ENCODE measurements at places on chromosomes 2 and 18.
A peak's percentile ranks its signal among the peaks of the same experiment; 100 is the strongest.

DNA sequence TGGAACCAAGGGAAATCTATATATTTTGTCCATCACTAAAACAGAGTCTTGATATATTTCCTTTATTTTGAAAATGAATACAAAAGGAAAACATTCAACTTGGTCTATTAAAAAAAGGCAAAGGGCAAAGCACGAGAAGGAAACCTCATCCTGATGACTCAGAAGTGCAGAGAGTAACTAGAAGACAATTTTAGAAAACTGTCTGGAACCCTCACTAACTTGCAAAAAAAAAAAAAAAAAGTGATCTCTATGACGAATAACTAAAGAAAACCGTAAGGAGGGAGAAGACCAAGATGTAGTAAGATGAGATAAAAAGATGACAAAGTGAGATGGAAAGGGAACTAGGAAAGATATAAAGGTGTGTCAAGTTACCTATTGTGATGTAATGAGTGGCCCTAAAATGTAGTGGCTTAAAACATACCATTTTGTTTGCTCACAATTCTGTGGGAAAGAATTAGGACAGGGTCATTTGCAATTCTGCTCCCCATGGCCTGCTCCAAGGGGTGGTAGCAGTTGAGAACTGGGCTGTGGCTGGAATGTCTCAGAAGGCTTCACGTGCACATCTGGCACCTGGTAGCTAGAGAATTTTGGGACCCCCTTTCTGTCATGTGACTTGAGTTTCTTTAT lies 303.0 kb downstream of the DYSF start:
- no peaks in the 10 kb centered on the region for H3K36me3 ChIP-seq
- H3K4me3 ChIP-seq: no peak overlapping the region
- no peaks in the 10 kb centered on the region for H3K27me3 ChIP-seq
- peaks cover 1% of the 10 kb centered on the region for H3K4me1 ChIP-seq

DNA sequence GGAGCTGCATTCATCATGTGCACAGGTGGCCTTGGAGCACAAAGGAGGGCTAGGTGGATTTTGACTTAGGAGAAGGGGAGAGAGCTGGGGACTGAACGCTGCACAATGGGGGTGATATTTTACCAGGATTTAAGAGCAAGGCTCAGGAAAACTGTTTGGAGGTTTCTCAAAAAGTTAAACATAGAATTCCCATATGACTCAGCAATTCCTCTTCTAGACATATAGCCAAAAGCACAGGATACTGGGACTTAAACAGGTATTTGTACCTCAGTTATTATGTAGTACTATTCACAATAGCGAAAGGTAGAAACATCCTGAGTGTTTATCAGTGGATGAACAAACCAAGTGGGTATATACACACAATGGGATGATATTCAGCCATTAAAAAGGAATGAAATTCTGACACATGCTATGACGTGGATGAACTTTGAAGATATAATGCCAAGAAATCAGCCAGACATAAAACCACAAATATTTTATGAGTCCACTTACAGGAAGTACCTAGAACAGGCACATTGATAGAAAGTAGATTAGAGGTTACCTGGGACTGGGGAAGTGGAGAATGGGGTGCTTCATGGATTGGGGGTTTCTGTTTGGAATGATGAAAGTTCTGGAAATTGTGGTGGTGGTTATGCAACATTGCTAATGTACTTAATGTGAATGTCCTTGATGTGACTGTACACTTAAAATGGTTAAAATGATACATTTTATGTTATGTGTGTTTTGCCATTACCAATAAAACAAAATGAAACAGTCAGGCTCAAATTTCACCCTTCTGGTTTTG lies 216.9 kb downstream of the HAUS1 start:
- H3K4me1 ChIP-seq: no peaks in the 10 kb centered on the region
- H3K4me3 ChIP-seq: no peak overlapping the region
- H3K36me3 ChIP-seq: no peaks in the 10 kb centered on the region
- no peak overlapping the region for H3K27ac ChIP-seq
- no peaks in the 10 kb centered on the region for H3K27me3 ChIP-seq

DNA sequence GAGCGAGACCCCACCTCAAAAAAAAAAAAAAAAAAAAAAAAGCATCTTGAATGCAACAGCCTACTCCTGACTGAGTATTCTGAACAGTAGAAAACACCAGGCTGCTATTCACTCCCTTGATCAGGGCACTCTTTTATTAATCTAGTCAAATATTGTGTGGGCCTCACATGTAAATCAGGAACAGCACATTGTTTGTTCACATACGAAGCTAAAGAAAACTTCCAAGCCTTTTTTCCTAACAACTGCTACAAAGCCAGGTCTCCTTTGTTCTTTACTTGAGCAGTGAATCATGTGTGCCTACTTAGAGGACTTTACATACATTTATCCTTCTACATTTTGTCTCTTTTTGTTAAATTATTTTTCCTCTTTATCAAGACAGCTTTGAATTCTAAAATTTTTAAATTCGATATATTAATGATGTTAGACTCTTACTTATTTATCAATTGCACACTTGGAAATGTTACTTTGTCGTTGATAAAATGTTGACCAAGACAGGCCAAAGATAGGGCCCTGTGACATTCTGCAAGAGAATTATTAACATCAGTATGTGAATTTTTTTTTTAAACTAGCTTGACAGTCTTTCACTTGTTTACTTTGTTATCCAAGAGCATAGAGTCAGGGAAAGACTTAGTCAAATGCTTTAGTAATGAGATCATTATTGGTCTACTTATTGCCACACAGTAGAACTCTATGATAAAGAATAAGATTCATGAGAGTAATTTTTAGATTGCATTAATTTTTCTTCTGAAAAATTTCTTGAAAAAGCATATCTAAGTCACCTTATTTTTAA lies 13.2 kb downstream of the SPATS2L start:
- DNase-seq: no peak
- H3K4me1 ChIP-seq: peaks cover 7% of the 10 kb centered on the region
- no peak overlapping the region for H3K4me3 ChIP-seq
- no peaks in the 10 kb centered on the region for H3K27me3 ChIP-seq
- H3K27ac ChIP-seq: no peak overlapping the region
- no peaks in the 10 kb centered on the region for H3K36me3 ChIP-seq

DNA sequence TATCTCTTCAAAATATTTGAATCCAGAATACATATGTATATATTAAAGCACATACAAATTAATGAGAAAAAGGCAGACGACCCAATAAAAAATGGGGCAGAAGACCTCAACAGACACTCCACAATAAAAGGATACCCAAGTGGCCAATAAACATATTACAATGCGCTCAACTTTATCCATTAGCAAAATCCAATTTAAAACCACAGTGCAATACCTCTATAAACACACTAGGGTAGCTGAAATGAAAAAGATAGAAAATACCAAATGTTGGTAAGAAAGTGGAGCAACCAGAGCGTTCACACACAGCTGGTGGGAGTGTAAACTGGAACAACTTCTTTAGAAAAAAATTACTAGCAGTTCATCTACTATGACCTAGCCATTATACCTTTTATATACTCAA lies 75.3 kb downstream of the CCDC148 start:
- no peak overlapping the region for H3K27ac ChIP-seq
- H3K27me3 ChIP-seq: no peaks in the 10 kb centered on the region
- DNase-seq: no peak
- H3K4me3 ChIP-seq: no peak overlapping the region
- no peaks in the 10 kb centered on the region for H3K4me1 ChIP-seq

DNA sequence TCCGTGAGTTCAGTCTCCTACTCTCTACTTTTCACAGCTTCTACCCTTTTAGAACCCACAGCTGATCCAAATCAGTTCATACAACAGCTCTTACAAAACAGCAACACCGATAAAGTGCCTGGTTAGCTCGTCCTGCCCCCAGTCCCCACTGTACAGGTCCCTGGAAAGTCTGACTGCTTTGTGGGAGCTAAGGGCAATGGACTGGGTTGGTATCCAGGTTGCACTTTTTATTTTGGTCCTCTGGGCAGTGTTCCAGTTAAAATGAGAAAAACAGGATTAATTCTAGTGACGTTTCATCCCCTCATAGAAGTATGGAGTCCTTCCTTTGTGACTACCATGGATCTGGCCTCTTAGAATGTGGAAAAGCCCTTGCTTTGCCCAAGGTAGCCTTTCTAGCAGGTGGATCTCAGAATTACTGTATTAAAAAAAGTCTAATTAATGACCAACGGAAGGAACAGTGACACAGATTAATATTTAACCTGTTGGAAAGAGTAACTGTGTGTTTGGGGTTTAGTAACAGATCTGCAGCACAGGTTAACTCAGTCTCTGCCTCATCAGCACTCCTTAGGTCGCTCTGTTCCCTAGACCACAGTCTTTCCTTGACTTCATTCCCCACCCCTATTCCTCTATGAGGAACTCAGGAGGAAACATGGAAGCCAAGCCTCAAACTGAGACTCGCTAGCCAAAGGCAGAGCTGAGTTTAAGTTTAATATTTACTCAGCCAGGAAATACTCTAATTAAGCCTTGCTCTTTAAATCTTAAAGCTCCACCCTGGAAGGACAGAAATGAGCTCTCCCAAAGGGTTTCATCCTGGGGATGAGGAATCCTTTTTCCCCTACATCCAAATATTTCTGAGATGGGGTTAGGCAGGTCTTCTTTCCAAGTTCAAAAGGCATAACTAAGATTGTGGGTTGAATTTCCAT lies 52.8 kb upstream of the ITGA6 start:
- H3K36me3 ChIP-seq: no peaks in the 10 kb centered on the region
- H3K4me3 ChIP-seq: no peak overlapping the region
- DNase-seq: no peak
- no peak overlapping the region for H3K27ac ChIP-seq
- no peaks in the 10 kb centered on the region for H3K27me3 ChIP-seq

GRCh38 chr2:193627927-193628272 lies 1433.2 kb upstream of the TMEFF2 start:
- no peak overlapping the region for H3K4me3 ChIP-seq
- H3K27me3 ChIP-seq: no peaks in the 10 kb centered on the region
- H3K36me3 ChIP-seq: no peaks in the 10 kb centered on the region

GRCh38 chr2:26764078-26764887 lies at the start of gene SLC35F6:
TSS of gene SLC35F6 (plus strand) at chr2:26764284. CDS start at chr2:26764350, 66 bp downstream.
- H3K4me1 ChIP-seq: no peaks in the 10 kb centered on the region
- no peaks in the 10 kb centered on the region for H3K27me3 ChIP-seq
- H3K36me3 ChIP-seq: no peaks in the 10 kb centered on the region
- peak within 1 kb of the TSS; percentile 49 for H3K4me3 ChIP-seq
- no peak within 1 kb of the TSS for H3K27ac ChIP-seq

GRCh38 chr18:52333860-52334259 lies 6.1 kb upstream of the DCC start:
- H3K4me3 ChIP-seq: no peak overlapping the region
- H3K27me3 ChIP-seq: no peaks in the 10 kb centered on the region
- H3K4me1 ChIP-seq: no peaks in the 10 kb centered on the region
- no peak overlapping the region for H3K27ac ChIP-seq

- no peak overlapping the region for H3K4me3 ChIP-seq
- H3K27me3 ChIP-seq: no peaks in the 10 kb centered on the region
- no peaks in the 10 kb centered on the region for H3K4me1 ChIP-seq
- H3K27ac ChIP-seq: no peak overlapping the region
- no peak for DNase-seq
Observed at GRCh38 chr2:232882505-232883115, 12.5 kb downstream of the SNORC start.

- H3K4me3 ChIP-seq: no peak overlapping the region
- H3K27me3 ChIP-seq: no peaks in the 10 kb centered on the region
- H3K4me1 ChIP-seq: peaks cover 9% of the 10 kb centered on the region
- no peaks in the 10 kb centered on the region for H3K36me3 ChIP-seq
- peak overlapping the region; percentile 65 for H3K27ac ChIP-seq
- DNase-seq: no peak
Observed at GRCh38 chr2:216551234-216552068, 52.8 kb downstream of the RPL37A start.

- H3K4me3 ChIP-seq: no peak overlapping the region
- H3K36me3 ChIP-seq: no peaks in the 10 kb centered on the region
- H3K4me1 ChIP-seq: no peaks in the 10 kb centered on the region
- no peak overlapping the region for H3K27ac ChIP-seq
Observed at GRCh38 chr2:162524192-162524591, 180.3 kb downstream of the GCA start.

GRCh38 chr2:37348155-37348554 lies 3.7 kb downstream of the QPCT start:
- H3K27me3 ChIP-seq: no peaks in the 10 kb centered on the region
- no peak overlapping the region for H3K4me3 ChIP-seq
- no peaks in the 10 kb centered on the region for H3K4me1 ChIP-seq
- no peak overlapping the region for H3K27ac ChIP-seq
- DNase-seq: no peak

DNA sequence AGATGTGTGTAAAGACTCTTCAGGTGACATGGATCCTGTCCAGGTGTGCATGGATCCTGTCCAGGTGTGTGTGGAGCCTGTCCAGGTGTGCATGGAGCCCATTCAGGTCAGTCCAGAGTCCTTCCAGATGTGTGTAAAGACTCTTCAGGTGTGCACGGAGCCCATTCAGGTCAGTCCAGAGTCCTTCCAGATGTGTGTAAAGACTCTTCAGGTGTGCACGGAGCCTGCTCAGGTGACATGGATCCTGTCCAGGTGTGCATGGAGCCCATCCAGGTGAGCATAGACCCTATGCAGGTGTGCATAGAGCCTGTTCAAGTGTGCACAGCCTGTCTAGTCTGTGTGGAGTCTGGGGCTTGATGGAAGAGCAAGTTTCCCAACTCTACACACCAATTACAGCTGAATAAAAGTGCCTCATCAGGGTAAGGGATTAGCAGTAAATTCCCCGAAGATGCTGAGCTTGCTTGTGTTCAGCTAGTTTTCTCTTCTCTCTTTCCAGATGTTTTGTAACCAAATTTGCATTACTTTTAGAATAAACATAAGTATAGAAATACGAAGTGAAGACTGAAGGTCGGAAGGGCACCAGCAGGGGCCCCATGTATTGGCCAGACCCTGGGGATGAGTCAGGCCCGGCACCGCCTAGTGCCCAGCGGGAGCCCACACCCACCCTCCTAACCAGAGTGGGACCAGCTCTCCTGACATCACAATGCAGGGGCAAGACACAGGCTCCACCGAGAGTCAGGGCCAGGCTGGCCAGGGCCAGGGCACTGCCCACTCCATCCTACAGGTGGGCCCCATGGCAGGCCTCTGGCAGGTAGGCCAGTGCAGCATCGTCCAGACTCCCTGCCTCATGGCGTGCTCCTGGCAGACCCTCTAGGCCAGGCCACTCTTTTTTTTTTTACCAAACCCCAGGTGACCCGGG lies 38.6 kb upstream of the GPC1 start:
- H3K27ac ChIP-seq: no peak overlapping the region
- peak; percentile 39 for DNase-seq
- H3K4me1 ChIP-seq: no peaks in the 10 kb centered on the region
- H3K27me3 ChIP-seq: no peaks in the 10 kb centered on the region

DNA sequence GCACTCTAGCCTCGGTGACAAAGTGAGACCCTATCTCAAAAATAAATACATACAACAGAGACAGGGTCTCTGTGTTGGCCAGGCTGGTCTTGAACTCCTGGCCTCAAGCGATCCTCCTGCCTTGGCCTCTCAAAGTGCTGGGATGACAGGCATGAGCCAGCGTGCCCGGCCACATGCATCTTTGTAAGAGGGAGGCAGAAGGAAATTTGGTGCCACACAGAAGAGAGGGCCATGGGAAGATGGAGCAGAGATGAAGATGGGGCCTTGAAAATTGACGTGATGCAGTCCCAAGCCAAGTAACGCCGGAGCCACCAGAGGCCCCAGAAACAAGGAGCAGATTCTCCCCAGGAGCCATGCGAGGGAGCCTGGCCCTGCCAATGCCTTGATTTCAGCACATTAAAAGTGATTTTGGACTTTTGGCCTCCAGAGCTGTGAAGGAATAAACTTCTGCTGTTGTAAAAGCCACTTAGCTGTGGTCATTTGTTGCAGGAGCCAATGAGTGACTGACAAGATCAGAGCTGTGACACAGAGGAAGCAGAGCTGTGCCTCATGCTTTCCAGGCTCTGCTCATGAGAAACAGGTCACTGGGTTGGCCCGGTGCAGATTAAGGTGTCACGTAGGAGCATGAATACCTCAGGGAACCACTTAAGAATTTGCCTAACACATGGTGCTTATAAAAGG lies 2.7 kb upstream of the SLC66A2 start:
- H3K36me3 ChIP-seq: no peaks in the 10 kb centered on the region
- H3K4me3 ChIP-seq: no peak overlapping the region
- DNase-seq: no peak
- peaks cover 3% of the 10 kb centered on the region for H3K4me1 ChIP-seq
- no peak overlapping the region for H3K27ac ChIP-seq
- H3K27me3 ChIP-seq: no peaks in the 10 kb centered on the region
